ENCODE measurements at places on chromosomes 4 and X. TPM values are rescaled to one million over a fixed set of nuclear protein-coding genes. Genes with fewer than 3 reads are reported as not detected.

GPC4 gene
- 34.4 TPM for total RNA-seq

FAM47A gene
- not detected for total RNA-seq

SLC6A14 gene
- total RNA-seq: 68.6 TPM

EPHA5 gene
- not detected for total RNA-seq

PWWP3B gene
- 0.13 TPM for total RNA-seq

CXCL11 gene
- total RNA-seq: 1.9 TPM

STK32B gene
- total RNA-seq: 0.90 TPM

PROM1 gene
- total RNA-seq: not detected

PRKG2 gene
- 6.2 TPM for total RNA-seq

USP26 gene
- total RNA-seq: not detected

S100P gene
- total RNA-seq: 5.9 TPM

VEGFD gene
- total RNA-seq: 6.2 TPM
